ENCODE measurements at places on chromosomes 13 and 19. TPM values are rescaled to one million over a fixed set of nuclear protein-coding genes. Genes with fewer than 3 reads are reported as not detected.

POU2F2 gene
- 9.8 TPM for total RNA-seq

TRPC4 gene
- total RNA-seq = 2.9 TPM

CD22 gene
- 15.4 TPM for total RNA-seq

SCEL gene
- 3.3 TPM for total RNA-seq

EBI3 gene
- 8.3 TPM for total RNA-seq

NEK5 gene
- total RNA-seq = 1.2 TPM

UBL5 gene
- total RNA-seq = 322 TPM

APOE gene
- 122 TPM for total RNA-seq

CXCL17 gene
- total RNA-seq = not detected

TMC4 gene
- total RNA-seq = 98.9 TPM

SLC25A41 gene
- total RNA-seq = 0.28 TPM

CYP2F1 gene
- total RNA-seq = not detected

PSG7 gene
- not detected for total RNA-seq

TEX29 gene
- total RNA-seq = not detected

LRRC25 gene
- 13.1 TPM for total RNA-seq

CCL25 gene
- total RNA-seq = not detected

PNMA8C gene
- total RNA-seq = 0.09 TPM

FGF22 gene
- total RNA-seq = 0.19 TPM

ZGLP1 gene
- 4.6 TPM for total RNA-seq

SHFL gene
- 42.5 TPM for total RNA-seq

SPATA13 gene
- 69.2 TPM for total RNA-seq

PTH2 gene
- total RNA-seq = not detected

TLE5 gene
- total RNA-seq = 526 TPM

PRSS57 gene
- total RNA-seq = not detected

DDA1 gene
- 27.7 TPM for total RNA-seq

GARIN5A gene
- total RNA-seq = 2.0 TPM

SIGLEC10 gene
- total RNA-seq = 33.8 TPM

ZNF737 gene
- total RNA-seq = 22.7 TPM

RAP2A gene
- 25.5 TPM for total RNA-seq

CGB1 gene
- not detected for total RNA-seq

ZBTB7A gene
- 53.2 TPM for total RNA-seq

LPAR6 gene
- total RNA-seq = 45.1 TPM

OR10H1 gene
- total RNA-seq = 0.09 TPM

TEX26 gene
- total RNA-seq = not detected

KIRREL2 gene
- not detected for total RNA-seq

CTXN1 gene
- total RNA-seq = 25.9 TPM

CDX2 gene
- total RNA-seq = not detected

KCNJ14 gene
- 1.0 TPM for total RNA-seq

NKPD1 gene
- 0.09 TPM for total RNA-seq

TGFB1 gene
- total RNA-seq = 48.0 TPM

PSMC4 gene
- total RNA-seq = 84.7 TPM

CYP2S1 gene
- total RNA-seq = 2.0 TPM

EIF3K gene
- 259 TPM for total RNA-seq

SIGLEC11 gene
- 1.2 TPM for total RNA-seq

TMEM259 gene
- total RNA-seq = 180 TPM

CNFN gene
- 2.2 TPM for total RNA-seq

LIM2 gene
- not detected for total RNA-seq

PSG5 gene
- not detected for total RNA-seq

FGF9 gene
- 8.6 TPM for total RNA-seq

PSG2 gene
- total RNA-seq = not detected

CALR3 gene
- not detected for total RNA-seq

SOHLH2 gene
- total RNA-seq = 0.54 TPM

SPTBN4 gene
- 0.82 TPM for total RNA-seq

ZNF665 gene
- 5.4 TPM for total RNA-seq

ZNF320 gene
- 25.8 TPM for total RNA-seq

PLIN5 gene
- 30.7 TPM for total RNA-seq

Measured in kidney (tissue), 22 donors.